ENCODE measurements at places on chromosomes 3 and 15.

DNA sequence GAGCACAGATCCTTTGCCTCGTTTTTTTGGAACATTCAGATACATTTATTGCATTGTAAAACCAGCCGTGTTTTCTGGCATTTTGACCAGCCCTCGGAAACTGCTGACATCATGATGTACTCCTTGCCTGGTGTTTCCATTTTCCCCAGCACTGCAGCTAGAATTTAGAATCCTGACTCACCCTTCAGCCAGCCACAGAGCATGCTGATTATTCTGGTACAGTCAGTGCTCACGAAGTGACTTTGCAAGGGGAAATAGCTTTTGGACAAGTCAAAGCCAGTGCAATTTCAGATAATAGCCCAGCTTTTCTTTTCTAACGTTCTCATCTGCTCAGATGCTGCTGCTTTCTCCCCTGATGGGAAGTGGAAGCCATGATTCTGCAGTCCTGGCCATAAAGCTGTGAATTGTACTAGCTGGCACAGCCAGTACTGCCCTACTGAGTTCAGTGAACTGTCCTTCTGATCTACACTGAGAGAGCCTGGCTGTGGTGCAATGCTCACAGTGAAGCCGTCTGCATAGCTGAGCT lies 12.1 kb upstream of the CNBP start:
- peak; percentile 59 for DNase-seq

DNA sequence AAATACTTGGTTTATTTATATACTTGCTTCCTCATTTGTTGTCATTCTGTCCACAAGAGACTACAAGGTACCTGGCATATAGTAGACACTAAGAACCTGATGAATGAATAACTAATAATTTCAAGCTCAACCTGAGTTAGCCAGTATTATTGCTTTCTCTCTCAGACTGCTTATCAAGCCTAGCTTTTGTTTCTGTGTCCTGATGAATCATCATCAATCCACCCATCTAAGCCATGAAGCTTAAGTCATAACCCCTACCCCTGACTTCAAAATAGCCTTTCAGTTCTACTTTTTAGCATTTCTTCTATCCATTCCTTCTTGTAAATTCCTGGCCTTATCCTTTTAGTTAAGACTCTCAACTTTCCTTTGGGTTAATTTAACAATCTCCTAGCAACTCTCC lies 420.8 kb downstream of the EPHA6 start:
- DNase-seq, result no peak

GRCh38 chr3:18066899-18067582 lies 324.6 kb upstream of the TBC1D5 start:
- no peak for DNase-seq

- DNase-seq, result no peak
Measured at GRCh38 chr15:90451053-90451850, 63.2 kb downstream of the IQGAP1 start.

DNA sequence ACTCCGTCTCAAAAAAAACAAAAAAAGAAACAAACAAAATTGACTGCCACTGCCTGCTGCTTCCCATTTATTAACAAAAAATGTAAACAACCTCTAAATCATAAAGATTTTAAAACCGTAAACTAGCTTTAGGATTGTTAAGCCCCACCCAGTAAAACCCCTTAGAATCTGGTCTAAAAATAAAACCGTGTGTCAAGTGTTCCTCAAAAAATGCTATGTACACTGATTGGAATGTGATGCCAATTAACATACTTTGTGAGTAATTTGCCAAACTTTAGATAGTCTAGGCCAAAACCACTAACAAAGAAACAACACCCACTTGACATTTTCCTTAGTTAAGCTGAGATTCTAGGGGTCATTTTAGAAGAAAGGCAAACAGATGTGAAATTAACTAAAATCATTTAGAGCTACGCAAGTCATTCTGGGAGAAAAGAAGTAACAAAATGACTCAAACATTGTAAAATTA lies 5.3 kb downstream of the RAF1 start:
- no peak for DNase-seq

DNA sequence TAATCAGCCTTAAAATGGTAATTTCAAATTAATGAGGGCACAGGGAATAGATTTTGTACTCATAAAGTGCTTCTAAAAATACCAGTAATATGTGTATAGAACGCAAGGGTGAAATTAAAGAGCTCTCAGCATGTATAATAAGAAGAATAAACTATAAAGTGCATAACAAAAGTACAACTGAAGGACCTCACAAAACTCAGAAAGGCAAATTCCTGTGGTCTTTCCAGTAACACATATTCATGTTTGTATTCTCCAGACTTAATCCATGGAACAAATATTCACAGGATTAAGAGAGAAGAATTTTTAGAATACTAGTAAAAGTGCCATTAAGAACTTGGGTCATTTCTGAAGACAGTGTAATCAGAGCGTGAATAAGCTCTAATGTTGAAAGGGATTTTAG lies 646.3 kb downstream of the CADM2 start:
- no peak for DNase-seq

GRCh38 chr15:37099319-37100108 lies 835 bp downstream of the MEIS2 start:
- no peak for DNase-seq

DNA sequence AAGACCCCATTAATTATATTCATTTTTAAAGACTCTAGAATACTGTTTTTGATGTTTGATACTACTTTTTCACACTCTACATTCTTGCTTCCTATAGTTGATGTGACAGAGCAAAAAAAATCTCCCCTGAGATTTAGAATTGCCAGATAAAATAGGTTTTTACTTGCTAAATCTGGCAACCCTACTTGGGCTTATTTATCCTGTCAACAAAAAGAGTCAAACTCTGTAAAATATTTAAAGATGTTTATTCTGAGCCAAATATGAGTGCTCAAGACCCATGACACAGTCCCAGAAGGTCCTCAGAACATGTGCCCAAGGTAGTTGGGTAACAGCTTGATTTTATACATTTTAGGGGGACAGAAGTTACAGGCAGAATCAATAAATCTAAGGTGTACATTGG lies 72.3 kb downstream of the DAPK2 start:
- DNase-seq, result no peak

DNA sequence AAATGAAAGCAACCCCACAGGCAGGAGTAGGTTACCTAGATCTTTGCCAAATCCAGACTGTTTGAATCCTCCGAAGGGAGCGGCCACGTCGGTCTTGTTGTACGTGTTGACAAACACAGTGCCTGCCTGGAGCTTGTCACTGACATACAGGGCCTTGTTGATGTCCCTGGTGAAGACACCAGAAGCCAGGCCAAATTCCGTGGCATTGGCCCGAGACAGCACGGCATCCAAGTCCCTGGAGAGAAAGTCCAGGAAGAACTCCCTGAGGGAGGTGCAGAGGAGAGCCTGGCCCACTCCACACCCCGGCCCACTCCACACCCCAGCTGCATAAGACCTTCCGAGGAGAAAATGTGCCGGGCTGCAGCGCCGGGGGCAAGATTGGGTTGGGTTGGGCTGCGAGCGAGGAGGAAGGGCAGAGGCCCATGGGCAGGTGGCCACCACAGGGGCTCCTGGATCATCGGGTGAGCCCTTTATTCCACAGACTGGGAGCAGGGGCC lies 21.8 kb upstream of the SLC41A3 start:
- no peak for DNase-seq

DNA sequence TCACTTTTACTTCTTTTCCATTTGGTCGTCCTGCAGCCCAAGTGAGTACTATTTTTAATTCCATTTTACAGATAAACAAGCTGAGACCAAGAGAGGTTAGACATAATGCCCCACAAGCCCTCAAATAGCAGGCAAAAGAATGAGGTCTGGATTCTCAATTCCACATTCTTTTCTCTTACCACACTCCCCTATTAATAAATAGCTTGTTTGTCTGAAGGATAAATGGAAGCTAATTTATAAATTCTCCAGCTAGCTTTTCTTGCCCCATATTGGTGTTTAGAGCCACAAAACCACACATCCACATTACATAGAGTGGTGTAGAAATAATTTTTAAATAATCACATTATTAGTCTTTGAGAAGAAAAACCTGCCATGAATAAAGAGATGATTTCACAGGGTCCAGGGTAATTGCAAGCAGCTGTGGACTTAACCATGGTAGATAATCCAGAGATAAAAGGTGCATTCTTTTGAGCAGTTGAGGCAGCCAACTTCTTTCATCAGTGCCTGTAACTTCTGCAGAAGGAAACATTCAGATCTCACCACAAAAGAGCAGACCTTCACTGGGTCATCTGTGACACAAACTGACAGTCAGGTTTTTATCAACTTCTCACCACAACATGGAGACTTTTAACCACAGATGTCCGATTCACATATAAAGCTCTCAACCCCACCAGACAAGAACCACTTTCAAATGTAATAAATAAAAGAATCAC lies 313.4 kb upstream of the STT3B start:
- DNase-seq, result no peak

- no peak for DNase-seq
Measured at GRCh38 chr15:93496888-93497287, 407.9 kb upstream of the RGMA start.

DNA sequence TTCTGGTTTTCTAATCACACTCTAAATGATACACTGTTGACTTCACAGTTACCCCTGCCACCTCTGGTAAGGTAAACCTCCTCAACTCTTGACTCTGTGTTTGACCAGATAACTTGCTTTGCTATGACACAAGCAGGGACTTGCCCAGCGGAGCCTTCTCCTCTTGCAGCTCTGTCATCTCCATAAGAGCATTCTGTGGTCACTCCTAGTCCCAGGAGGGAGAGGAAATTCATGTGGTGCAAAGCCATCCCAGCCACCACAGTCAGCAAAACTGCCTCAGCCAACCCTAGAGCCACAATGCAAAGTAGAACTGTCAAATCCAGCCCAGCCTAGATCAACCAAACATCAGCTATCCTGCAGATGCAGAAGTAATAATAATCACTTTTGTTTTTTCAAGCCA lies 144.7 kb upstream of the GADL1 start:
- no peak for DNase-seq

- DNase-seq, result no peak
Measured at GRCh38 chr3:42151596-42152168, 60.5 kb downstream of the TRAK1 start.

DNA sequence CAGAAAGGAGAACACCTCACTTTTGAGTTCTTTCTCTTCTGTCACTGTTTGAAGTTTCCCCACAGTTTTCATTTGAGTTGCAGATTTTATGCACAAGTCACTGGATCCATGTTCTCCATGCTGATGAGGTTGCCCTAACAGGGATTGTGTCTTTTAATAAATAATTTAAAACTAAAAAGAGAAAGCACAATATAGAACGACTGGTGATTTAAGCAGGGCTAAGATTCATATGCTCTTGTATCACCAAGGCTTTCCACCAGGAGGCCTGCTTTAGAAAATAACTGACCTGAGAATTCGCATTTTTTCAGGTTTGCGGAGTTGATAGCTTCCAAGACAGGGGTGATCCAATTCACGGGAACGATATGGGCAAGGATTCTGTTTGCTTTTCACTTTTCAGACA lies 252.0 kb upstream of the VEPH1 start:
- DNase-seq, result no peak

- no peak for DNase-seq
Measured at GRCh38 chr3:179624451-179624850, 19.9 kb downstream of the NDUFB5 start.

DNA sequence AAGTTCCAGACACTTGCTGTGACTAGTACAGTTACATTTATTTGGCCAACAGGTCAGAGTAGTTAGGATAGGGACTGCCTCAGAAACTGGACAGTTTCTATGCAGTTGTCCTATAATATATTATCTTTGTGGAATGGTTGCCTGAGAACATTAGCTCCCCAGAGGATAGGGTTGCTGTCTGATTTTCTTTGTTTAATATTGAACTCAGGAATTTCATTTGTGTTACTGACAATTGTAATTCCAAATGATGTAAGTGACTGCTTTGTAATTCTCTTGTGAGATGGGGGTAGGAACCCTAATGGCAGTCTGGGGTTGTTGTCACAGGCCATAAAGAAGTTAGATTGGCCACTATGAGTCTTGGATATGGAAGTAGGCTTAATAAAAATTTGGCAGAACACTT lies 2.2 kb downstream of the NXPE3 start:
- DNase-seq, result no peak

GRCh38 chr3:10365791-10366190 lies 44.9 kb upstream of the SEC13 start:
- no peak for DNase-seq

DNA sequence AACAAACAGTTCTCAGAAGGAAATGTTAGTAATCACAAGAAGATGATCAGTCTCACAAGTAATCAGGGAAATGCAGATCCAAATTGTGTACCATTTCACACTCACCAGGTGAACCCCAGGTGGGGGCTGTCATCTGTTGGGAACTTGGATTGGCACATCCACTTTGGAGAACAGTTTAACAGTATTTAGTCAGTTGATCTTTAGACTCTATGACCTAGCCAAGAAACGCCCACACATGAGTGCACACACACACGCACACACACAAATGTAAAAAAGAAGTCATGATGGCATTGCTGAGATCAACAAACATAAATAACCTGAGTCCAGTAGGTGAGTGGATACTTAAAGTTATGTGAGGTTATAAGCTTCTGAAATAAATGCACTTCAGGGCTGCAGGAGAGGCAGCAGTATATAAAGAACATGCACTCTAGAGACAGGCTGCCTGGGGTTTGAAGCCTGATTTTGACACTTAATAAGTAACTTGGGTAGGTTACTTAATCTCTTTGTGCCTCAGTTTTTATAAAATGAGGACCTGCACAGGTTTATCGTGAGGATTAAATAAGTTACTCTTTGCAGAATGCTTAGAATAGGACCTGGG lies 17.7 kb downstream of the ACVR2B start:
- DNase-seq, result no peak

DNA sequence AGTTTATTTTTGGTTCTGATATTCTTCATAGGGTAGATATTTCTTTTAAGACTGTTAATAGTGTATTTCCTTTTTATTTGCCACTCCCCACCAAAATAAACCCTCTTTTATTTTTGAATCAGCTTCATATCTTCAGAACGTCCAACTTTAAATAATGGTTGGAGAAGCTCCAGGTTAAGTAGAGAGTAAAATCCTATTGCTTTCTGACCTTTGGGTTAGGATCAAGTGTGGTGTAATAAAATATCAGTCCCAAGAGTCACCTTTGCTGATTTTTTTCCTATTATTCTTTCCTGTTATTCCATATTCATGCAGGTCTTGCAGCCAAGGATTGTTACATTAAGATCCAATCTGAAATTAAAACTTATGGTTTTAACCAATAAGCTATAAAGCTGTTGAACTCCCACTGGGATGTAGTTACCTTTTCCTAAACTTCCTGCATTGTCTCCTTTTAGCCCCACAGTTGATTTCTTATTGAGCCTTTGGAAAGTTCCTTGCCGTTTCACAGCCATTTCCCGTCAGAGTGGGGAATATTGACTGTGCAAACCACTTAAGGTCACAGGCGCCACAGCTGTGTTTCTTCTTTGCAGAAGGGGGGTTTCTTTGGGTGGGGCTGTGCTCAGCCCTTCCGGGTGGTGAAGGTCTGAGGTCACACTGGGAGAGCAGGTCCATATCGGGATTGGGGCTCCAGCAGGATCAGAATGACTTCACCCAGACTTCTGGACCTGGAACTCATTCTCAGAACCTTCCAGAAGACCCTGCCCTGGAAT lies 287.3 kb upstream of the CTDSPL start:
- peak; percentile 35 for DNase-seq

- DNase-seq, result no peak
Measured at GRCh38 chr15:32837935-32838334, 120.1 kb downstream of the GREM1 start.
